ENCODE measurements at places on chromosomes 7 and 10. TPM values are rescaled to one million over a fixed set of nuclear protein-coding genes. Genes with fewer than 3 reads are reported as not detected.

TAS2R41 gene
- total RNA-seq, result 0.10 TPM

DNA sequence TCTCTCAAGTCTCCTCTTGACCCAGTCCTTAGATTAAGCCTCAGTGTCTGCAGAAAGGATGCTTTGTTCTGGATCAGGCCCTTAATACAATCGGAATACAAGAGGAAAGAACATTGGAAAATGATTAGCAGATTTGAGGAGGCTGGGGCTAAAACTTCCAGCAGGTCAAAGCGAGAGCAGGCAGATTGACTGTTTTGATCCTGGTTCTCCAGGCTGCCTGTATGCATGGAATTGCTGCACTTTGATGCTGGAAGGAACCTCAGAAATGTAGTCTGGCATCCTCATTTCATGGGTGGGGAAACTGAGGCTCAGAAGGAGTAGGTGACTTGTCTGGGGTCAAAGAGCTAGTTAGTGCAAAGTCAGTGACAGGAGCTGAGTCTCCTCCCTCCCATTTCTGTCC lies 202.8 kb downstream of the EMX2 start:
- no peak for DNase-seq

GRCh38 chr7:57370739-57371098 lies 79.3 kb upstream of the ZNF716 start:
- DNase-seq, result no peak

DNA sequence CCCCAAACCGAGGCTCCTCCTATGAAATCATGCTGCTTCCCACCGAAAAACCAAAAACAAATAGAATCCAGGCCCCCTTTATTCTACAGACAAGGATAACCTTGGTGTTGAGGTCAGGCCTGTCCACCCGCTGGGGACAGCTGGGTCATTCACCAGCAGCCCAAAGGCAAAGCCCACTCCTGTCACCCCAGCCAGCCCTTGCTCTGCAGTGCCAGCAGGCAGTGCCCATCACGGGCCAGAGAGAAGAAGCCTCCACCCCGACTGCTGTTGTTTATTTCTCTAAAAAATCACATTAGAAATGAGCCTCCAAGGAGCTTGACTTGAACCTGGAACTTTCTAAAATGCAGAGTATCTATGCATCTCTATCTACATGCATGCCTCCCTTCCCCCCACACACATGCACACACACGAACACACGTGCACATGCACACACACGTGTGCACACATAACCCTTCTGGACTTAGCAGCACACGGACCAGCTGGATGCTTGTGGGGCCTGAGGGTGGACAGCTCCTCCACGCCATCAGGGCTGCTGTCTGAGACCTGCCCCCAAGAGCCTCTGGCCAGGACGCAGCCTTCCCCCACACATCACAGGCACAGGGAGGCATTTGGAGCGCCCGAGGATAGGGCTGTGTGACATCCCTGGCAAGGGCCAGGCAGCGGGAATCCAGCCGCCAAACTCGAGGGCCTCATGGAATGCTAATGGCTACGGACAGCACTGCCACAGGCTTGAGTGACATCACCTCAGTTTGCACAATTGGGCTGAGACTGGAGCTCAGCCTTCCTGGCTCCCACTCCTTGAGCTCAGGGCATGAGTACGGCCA lies 22.8 kb downstream of the PRKAG2 start:
- DNase-seq, result no peak

DNA sequence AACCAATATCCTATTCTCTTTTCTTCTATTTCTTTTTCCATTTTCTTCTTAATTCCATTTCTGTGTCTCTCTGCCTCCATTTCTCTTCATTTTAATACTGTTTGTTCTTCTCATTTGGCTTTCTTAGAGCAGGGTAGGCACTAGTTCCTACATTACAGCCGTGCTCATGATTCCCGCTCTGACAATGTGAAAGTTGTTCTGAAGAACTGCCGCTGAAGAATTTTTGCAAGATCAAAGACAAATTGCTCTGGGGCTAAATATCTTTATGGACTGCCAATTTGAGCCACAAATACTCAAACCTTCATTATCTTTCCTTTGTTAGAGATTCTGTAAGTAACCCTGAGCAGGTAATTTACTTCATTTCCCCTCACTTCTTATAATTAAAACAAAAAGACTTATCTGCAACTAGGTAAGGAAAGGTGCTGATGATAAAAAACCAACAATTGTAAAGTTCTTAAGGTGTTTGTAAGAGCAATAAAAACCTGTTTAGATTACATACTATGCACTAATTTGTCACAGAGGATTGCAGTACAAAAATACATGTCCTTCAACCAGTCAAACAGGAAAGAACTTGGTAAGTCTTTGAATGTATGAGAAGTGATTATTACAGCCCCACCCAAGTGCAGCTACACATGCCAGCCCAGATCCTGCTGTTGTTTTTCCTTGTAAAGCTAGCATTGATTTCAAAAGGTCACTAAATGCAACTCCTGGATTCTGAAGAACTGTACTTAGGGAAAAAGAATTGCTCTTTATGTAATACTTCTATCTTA lies 127.5 kb downstream of the COL28A1 start:
- DNase-seq, result no peak

DNA sequence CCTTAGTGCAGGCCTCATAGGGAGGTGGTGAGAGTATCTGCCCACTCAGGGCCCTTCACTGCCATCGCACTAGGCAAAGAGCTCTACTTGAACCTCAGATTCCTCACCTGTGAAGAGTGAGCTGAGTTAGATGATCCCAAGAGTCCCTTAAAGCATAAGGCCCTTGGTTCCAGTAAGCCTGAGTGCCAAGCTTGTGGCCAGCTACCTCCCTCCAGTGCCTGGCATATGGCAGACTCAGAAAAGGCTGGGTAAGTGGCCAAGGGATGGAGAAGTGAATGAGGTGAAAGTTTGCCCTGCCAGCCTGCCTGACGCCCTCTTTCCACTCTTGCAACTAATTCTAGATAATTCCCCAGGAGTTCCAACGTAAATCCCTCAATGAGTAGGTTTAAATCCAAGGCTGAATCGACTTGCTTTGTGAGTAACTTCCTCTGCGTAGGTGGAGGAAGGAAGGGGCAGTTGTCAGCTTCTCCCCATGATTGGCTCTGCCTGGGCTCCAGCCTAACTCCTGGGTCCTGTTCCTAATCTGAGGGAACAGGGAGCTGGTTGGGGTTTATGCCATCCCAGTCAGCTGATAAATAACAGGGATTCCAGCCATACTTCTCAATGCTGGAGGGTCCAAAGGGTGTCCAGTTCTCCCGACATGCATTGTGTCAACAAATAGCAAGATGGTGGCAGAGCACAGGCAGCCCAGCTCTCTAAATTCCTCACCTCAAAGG lies 14.2 kb downstream of the DUSP5 start:
- no peak for DNase-seq

DNA sequence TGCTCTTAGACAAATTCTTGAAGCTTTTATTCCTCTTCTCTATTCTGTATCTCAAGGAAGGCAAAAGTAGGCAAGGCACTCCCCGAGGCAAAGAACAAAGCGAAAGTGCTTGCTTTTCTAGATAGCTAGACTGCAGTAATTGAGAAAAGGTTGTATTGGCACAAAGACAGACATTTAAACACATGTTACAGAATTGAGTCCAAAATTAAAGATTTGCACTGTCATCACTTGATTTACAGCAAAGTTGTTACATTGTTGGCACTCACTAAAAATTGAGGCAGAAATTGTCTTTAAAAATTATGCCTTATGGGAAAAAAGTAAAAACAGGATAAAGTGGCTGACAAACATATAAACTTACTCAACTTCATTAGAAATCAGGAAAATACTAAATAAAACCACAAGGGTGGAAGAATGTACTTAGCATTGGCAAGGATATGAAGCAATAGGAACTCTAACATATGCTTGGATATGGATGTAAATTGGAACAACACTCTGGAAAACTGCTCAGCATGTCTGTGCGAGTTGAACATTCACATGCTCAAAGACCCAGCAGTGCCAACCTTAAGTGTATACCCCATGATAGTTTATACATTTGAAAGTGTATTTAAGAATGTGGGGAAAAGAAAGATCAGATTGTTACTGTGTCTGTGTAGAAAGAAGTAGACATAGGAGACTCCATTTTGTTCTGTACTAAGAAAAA lies 491.3 kb downstream of the GLRX3 start:
- DNase-seq, result no peak

GRCh38 chr7:7989616-7990440 lies 21.2 kb downstream of the GLCCI1 start:
- DNase-seq, result no peak

GRCh38 chr10:132983252-132984007 lies 41.1 kb upstream of the CFAP46 start:
- DNase-seq, result no peak
